ENCODE measurements at places on chromosomes 1 and 21.
A peak's percentile ranks its signal among the peaks of the same experiment; 100 is the strongest.

GRCh38 chr1:84133479-84133878 lies 10.6 kb upstream of the PRKACB start:
- no peak for DNase-seq

DNA sequence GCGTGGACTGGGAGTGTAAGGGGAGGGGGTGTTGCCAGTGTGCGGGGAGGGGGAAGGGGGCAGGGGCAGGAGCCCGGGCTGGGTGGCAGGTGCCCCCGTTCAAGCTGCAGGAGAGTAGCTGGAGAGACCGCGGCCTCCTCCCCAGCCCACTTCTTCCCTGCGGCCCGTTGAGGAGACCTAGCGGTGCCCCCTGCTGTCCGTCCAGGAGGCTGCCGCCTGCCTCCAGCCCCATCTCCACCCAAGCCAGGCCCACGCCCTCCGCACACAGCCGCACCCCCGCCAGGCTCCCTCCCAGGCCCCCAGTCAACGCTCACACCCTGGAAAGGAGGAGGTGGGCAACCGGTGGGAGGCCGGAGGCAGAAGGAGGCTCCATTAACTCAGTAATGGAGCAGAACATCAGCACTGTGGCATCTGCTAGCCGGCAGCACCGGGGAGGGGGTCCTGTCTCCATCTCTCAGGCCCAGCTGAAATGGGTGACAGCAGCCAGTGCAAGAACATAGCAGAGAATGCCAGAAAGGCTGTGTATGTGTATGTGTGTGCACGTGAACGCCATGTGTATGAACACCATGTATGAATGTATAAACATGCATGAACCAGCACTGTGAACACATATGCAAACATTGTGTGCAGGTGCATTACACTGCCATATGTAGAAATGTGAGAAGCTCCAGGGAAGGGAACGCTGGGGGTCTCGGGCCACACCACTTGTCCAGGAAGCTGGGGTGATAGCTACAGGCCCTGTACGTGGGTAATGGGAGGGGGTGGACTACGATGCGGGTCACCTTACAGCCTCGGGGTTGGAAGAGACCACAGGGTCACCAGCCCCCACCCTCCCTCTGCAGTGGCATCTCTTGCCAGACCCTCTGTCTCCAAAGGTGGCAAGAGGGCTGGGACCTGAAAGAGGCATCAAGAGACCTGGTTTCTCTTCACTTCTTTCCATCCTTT lies 84.6 kb downstream of the SYT2 start:
- no peak for DNase-seq

DNA sequence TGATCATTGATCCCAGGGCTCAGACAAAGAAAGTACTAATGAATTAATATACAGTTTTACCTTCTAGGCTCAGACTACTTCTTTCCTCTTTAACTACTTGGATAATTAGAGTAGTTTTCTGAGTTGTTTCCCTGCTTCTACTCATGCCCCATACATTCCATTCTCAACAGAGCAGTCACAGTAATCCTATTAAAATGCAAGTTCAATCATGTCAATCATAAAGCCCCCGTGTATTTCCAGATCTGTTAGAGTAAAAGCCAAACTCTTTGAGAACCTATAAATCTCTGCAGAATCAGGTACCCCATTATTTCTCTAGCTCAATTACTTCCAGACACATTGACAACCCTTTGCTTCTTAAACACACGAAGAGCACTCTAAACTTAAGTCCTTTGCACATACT lies 242.1 kb upstream of the PRMT6 start:
- no peak for DNase-seq

GRCh38 chr21:41772351-41773080 lies 5.7 kb upstream of the RIPK4 start:
- no peak for DNase-seq

DNA sequence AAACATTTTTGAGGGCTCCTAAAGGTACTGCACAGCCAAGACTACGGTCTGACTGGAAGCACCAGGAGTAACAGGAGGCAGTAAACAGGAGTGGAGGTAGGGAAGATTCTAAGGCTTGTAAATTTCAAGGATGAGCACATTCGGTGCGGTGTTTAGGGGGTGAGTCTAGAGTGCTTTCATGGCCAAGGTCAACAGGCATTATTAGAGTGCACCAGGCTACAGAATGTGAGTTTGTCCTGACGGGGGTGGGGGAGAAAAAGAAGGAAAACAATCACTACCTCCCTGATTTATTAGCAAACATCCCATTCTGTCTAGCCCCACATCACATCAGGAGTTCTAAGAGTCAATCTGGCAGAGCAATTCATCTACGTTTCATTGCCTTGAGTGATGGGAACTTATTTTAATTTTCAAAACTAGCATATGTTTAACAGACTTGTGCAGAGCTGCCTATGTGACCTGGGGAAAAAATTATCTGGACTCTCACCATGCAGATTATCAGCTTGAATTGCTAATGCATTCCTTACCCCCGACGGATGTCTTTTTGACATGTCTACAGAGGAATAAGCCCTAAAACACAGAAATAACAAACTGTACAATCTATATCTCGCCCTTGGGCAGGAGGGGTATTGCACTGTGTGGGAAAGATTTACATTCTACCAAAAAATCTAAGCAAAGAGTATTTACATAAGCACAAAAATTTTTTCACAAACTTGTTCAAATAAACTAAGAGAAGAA lies 45.0 kb downstream of the APP start:
- DNase-seq = no peak

DNA sequence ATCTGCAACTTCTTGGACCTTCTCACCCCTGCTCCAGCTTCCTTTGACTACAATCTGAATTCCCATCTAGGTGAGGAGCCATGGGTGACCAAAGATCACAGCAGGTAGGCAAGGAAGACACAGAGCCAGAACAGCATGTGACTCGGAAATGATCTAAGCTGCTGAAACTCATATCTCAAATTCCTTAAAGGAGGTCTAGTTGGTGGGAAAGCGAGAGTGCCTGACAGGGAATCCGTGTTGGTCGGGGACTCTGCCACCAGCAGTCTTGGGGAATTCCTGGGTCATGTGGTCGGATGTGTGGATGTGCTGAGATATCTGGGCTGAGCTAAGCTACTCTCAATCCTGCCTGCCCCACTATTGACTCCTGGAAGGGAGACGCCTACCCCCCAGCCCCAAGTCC lies 3.2 kb upstream of the NUAK2 start:
- DNase-seq = no peak

- no peak for DNase-seq
Measured at GRCh38 chr1:193157360-193157759, 29.1 kb downstream of the B3GALT2 start.

GRCh38 chr21:14685568-14685967 lies 139.5 kb upstream of the SAMSN1 start:
- no peak for DNase-seq

GRCh38 chr1:116122955-116123757 lies 12.0 kb downstream of the MAB21L3 start:
- DNase-seq = peak; percentile 59

- DNase-seq = no peak
Measured at GRCh38 chr1:93960641-93961147, 51.5 kb upstream of the GCLM start.

DNA sequence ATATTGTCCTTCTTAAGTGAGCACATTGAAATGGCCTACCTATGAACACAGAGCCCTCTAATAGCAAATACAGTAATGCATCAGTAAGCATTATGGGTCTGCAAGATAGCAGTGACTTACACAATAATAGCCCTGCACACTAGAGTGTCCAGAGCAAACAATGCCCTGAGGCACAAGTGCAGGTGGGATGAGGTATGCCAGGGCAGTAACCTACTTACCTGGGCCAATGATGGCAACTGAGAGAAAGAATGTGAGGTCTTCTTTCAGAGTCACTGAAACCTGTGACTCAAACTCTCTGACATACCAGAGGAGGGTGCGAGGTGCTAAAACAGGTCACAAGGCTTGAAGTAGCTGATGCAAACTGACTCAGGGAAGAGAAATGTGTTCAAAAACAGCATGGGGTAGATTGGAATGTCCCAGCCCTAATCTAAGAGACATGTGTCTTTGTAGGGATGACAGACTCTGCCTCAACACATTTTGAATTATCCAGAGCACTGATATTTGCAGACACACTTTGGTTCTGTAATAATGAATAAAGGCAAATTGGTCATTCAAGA lies 168.5 kb upstream of the RUNX1 start:
- DNase-seq = peak; percentile 81

- DNase-seq = no peak
Measured at GRCh38 chr1:73821520-73821919, 376.5 kb downstream of the LRRIQ3 start.

GRCh38 chr1:209622841-209623829 lies 29.1 kb downstream of the LAMB3 start:
- DNase-seq = no peak

DNA sequence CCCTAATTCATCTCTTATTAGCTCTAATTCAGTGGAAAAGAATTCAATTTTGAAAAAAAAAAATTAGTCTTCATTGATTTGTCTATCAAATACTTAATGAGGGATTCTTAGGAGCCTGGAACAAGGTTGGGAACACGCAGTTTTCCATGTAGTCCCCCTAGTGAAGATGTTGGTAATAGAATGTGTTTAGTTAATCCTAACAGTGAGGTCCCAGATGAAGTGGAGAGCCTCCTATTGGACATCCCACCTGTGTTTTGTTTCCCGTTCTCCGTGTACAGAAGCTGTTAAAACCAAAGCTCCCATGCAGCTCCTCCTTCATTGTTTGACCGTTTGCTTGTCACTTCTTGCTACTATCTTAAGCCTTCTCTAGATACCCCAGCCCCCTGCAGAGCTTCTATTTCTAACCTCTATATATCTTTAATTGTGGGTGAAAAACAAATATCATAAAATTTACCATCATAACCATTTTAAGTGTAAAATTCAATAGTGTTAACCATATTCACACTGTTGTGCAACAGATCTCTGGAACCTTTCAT lies 67.5 kb downstream of the PCNX2 start:
- DNase-seq = no peak

DNA sequence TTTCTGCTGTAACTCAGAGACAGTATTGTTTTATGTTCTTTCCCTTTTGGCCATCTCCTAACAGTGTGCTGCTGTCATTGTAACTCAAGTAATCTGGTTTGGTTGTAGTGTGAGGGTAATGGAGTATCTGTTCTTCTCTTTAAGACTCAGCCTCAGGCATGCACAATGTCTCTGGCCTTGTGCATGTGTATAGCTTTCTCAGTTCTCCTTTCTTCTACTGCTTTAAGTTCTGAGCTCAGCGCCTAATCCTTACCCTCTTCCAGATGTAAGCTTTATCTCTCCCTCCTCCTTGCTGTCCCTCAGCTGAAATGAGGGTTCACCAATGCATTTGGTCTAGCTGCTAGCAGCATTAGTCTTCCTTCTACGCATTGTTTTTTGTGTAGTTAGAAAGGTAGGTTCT lies 1420.4 kb upstream of the PRMT6 start:
- no peak for DNase-seq

GRCh38 chr1:222452031-222452430 lies 95.9 kb downstream of the HHIPL2 start:
- no peak for DNase-seq

GRCh38 chr1:63318201-63318979 lies 4.0 kb upstream of the FOXD3 start:
- DNase-seq = no peak

DNA sequence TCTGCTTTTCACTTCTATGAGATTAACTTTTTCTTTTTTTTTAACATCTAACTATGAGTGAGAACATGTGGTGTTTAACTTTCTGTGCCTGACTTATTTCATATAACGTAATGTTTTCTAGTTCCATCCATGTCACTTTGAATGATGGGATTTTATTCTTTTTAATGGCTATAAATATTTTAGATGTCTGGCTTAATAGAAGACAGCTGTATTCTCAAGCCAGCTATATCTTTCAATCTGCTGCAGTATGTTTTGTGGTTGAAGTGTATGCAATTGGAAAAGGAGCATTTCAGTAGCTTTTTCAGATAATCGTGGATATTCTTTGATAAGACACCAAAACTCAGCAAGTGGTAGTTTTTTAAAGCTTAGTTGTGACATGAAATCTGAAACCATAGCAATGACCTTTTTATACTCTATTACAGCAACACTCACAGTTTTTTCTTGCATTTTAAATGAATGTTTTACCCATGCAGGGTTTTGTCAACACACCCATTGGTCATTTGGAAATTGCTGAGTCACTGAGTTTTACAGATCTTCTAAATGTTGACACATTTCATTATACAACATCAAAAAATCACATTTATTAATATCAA lies 5.7 kb upstream of the SVBP start:
- peak; percentile 87 for DNase-seq

DNA sequence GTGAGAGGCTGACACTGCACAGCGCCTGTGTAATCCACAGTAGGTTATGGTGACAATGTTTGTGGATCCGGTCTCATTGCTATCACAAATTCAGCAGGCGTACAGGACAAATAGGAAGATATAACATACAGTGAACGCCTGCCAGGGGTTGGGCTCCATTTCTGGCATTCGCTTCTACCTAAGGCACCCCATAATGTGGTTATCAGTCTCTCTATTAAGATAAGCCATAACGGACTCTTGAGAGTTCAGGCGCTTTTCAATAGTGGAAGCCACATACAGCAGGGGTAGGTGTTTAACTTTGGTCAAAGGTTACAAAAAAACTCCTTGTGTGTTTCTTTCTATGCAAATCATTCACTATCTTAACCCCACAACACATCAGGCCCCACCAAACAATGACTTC lies 72.8 kb downstream of the SIPA1L2 start:
- no peak for DNase-seq

DNA sequence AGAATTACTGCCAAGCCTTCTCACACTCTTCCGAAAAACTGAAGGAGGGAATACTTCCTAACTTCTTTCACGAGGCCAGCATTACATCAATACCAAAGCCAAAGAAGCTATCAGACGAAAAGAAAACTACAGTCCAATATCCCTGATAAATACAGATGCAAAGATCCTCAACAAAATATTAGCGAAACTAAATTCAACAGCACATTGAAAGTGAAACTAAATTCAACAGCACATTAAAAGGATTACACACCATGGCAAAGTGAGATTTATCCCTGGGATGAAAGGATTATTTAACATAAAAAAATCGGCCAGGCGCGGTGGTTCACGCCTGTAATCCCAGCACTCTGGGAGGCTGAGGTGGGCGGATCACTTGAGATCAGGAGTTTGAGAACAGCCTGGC lies 176.8 kb downstream of the FAF1 start:
- DNase-seq = no peak

- no peak for DNase-seq
Measured at GRCh38 chr1:8763888-8764287, 53.6 kb downstream of the RERE start.

- no peak for DNase-seq
Measured at GRCh38 chr21:36966821-36967768, 626 bp upstream of the HLCS start.

DNA sequence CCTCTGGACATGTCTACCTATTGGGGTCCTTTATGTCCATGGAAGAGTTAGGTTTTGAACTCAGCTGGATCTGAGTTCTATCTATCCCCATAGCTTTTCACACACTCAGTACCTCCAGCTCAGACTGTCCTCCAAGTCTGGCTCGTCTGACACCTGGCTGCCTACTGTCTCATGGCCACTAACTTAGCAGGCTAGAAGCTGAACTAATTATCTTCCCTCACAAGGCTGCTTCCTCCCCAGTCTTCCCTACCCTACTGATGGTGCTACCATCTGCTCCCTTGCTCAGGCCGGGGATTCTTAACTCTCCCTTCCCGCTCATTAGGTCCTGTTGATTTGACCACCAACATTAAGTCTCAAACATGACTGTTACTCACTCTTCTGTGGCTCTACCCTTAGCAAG lies 13.4 kb downstream of the VANGL2 start:
- DNase-seq = no peak

GRCh38 chr1:243802736-243803135 lies 47.3 kb downstream of the AKT3 start:
- DNase-seq = no peak

- no peak for DNase-seq
Measured at GRCh38 chr1:30749691-30750583, 7.6 kb downstream of the LAPTM5 start.

Measured in fibroblast of skin of left biceps (primary cell).